Type B pancreatic cell (in vitro differentiated cells): ENCODE measurements at places on chromosomes 5 and 9.

- no peak for DNase-seq
Measured at GRCh38 chr9:77133011-77133410, 44.3 kb upstream of the VPS13A start.

- DNase-seq = no peak
Measured at GRCh38 chr9:78296201-78296892, 578 bp upstream of the PSAT1 start.

- DNase-seq = no peak
Measured at GRCh38 chr5:4097199-4097598, 501.6 kb downstream of the IRX1 start.

GRCh38 chr5:14552017-14552416 lies 29.6 kb upstream of the OTULINL start:
- no peak for DNase-seq

- no peak for DNase-seq
Measured at GRCh38 chr5:64746446-64746845, 22.0 kb downstream of the SREK1IP1 start.

GRCh38 chr5:76325876-76326491 lies 77.1 kb upstream of the IQGAP2 start:
- no peak for DNase-seq

- no peak for DNase-seq
Measured at GRCh38 chr9:6186691-6187090, 28.9 kb upstream of the IL33 start.

DNA sequence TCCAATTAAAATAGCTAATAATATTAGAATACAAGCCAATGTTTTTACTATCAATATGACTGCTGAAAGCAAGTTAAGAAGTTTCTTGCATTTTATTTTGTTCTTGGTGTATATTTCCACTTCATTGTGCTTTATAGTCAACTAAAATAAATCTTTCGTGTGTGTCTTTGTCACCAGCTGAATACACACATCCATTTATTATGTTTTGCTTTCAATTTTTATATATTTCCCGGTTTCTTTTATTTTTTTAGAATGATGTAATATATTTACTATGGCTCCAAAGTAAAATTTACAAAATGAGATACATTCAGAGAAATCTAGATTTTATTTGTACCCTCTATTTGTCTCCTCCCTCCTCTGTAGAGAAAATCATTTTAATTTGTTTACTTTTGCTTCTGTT lies 495.9 kb upstream of the PAPPA start:
- DNase-seq = no peak

DNA sequence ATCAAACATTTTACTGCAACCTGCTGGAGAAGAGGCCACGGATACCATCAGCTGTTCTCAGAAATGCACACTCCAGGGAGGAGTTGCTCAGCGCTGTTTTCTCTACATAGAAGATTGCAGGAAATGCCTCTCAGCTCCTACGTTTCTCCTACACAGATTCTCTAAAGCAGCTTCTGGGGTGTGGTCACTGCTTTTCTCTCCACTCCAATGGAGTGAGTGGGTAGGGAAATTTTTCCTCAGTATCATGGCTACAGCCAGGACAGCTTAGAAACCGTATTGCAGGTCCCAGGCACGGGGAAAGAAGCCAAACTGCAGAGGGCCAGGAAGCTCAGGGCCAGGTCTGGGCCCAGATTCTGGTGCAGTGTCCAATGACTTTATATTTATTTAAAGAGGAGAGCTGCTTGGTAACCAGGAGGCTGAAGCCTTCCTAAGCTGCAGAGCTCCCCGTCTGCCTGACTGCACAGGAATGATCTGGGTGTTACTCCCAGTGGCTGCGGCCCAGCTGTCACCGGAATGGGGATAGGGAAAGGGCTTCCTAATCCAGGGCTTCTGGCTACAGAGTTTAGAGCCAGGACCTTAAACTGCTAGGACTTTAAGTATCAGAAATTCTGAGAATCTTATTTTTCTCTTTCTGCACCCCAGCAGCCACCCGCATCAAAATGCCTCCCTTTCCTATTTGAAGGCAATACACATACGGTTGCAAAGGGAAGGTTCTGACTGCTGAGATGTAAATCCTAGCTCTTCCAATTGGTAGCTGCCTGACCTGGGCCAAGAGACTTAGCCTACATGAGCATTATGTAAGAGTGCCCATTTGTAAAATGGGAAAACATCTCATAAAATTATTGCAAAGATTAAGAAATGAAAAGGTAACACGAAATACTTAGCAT lies 1.4 kb upstream of the SPTAN1 start:
- no peak for DNase-seq
